ENCODE measurements at places on chromosomes 2 and 18.

DNA sequence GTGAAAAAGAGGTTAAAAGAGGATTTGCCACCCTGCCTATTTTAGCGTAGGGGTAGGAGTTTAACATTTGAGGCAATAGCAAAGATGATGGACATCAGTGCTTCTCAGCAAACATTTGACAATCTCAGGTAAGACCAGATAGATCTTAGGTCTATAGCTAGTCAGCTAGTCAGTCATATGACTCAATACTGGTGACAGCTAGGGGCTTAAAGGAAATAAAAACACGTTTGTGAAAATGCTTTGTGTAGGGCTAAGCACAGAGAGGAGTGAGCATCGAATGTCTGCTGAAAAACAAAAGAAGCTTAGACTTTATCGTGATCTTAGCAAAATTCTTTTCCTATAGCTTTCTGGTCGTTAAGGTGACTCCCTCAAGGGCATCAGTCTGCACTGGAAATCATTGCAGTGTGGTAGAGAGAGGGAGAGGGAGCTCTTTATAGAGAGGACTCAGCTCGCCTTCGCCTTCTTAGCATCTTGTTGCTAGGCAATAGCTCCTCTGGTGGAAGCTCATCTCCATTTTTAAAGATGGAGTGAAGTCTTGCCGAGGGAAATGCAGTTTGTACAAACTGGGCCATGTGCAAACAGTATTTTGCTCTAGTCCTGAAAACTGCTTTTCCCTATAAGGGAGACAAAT lies 62.8 kb upstream of the SLC38A11 start:
- no peak for DNase-seq

GRCh38 chr2:207871911-207872310 lies 102.2 kb upstream of the FZD5 start:
- DNase-seq = no peak

DNA sequence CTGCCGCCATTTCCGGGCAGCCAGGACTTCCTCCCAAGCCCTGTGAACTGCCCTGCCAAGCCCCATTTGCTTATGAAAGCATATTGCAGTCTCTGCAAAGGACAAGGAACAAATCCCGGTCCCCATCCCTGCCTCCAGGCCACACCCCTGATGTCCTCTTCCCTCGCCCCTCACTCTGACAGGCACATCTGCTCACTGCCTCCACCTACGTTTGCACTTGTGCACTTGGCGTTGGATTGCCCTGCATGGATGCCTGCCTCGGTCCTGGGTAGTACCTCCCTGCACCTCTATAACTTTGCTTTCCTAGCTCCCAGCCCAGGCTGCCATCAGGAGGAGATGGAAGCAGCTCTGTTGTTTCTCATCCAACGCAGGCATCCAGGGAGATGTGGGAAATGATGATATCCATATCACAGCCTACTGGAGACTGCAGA lies 19.6 kb upstream of the RPL31 start:
- no peak for DNase-seq

- no peak for DNase-seq
Measured at GRCh38 chr2:83933749-83934148, 525.3 kb downstream of the SUCLG1 start.

Data from MG63 (cell line).